Astrocyte (in vitro differentiated cells and primary cell): ENCODE measurements at places on chromosomes 12 and 14. TPM values are rescaled to one million over a fixed set of nuclear protein-coding genes. Genes with fewer than 3 reads are reported as not detected.

GRCh38 chr12:67504026-67504425 lies 144.5 kb upstream of the DYRK2 start:
- no peak for DNase-seq

The APOLD1 gene
- 0.38 and 0.70 TPM in 2 replicates for total RNA-seq

DNA sequence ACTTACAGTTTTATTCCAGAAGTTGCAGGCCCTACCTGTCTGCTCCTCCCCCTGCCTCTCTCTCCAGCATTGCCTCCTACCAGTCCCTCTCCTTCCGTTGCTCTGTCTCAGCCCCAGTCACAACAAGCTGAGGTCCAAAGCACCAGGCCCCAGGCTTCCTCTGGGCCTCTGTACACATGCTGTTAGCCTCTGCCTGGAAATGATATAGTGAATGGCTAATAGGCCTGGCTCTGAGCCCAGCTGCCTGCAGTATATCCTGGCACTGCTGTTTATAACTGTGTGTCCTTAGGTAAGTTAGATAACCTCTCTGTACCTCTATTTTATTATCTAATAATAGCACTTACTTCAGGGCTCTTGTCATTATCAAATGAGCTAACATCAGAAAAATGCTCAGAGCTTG lies 114.9 kb upstream of the PWP1 start:
- peak; percentile 39 for DNase-seq

DNA sequence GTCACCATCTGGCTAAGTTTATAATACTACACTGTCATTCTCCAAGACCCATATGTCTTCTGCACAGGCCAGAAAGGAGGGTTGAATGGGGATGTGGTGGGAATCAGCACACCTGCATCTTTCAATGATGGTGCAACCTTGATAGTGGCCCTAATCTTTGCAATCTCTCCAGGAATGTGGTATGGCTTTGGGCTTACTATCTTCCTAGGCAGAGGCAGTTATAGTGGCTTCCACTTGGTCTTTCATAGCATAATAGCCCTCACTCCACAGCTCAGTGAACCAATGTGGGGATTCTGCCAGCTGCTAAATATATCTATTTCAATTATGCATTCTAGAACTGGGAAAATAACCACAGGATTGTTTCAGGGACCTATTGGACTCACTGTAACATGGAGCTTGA lies 61.8 kb upstream of the ATP2B1 start:
- DNase-seq = peak; percentile 51

The TAS2R7 gene
- not detected in 2 replicates for total RNA-seq

GRCh38 chr12:105888696-105889095 lies 250.1 kb downstream of the NUAK1 start:
- DNase-seq = peak; percentile 93

The ANKRD33 gene
- not detected in 2 replicates for total RNA-seq

- DNase-seq = no peak
These were observed 55.3 kb downstream of the PSMA6 start for GRCh38 chr14:35347323-35348043.

The RSRC2 gene
- 55.6 and 56.3 TPM in 2 replicates for total RNA-seq

DNA sequence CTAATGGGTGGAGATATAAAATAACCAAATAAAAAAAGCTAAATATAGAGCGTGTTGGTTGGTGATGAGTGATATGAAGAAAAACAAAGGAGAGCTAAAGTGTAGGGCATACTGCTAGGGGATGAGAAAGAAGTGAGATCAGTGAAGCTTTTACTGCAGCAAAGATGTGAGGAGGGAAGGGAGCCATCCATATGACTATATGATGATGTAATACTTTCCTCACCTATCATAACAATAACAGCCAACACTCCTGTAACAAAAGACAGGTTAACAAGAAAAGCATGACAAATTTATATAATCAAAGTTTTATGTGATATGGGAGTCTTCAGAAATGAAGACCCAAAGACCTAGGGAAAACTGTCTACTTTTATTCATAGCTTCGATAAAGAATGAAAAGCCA lies 57.4 kb upstream of the LRFN5 start:
- DNase-seq = no peak

- peak; percentile 53 for DNase-seq
These were observed 167.1 kb downstream of the TBX5 start for GRCh38 chr12:114238808-114239207.

DNA sequence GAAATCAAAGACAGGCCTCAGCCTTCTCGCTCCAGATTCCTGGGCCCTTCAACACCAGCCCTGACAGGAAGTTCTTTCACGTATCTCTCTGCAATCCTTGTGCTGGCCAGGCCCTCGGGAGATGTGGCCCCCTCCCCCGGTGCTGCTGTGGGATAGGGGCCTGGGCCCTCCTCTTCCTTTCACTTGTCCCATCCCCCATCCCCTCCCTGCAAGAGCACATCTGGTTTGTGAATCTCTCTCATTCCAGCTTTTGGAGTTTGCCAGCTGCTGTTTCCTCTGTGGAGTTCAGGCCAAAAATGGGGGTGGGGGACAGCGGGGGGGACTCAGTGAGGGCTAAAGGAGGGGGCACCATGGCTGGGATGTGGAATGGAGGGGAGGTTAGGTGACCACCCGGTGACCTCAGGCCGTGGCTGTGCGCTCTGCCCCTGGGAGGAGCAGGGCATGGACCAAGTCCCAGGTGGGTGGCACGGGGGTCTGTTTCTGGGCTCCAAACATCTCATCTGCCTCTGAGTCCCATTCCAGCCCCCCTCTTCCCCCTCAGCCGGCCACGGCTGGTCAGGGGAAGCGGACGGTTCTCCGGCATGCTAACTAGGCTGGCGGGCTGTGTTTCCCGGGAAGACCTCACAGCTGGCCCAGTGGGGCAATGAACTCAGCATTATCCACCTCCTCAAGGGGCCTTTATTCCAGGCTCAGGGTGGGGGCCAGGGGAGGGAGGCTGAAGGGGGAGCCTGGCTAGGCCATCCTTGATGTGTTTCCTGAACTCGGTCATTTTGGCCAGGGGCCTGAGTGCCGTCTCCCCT lies 7.4 kb downstream of the LRP1 start:
- DNase-seq = no peak

DNA sequence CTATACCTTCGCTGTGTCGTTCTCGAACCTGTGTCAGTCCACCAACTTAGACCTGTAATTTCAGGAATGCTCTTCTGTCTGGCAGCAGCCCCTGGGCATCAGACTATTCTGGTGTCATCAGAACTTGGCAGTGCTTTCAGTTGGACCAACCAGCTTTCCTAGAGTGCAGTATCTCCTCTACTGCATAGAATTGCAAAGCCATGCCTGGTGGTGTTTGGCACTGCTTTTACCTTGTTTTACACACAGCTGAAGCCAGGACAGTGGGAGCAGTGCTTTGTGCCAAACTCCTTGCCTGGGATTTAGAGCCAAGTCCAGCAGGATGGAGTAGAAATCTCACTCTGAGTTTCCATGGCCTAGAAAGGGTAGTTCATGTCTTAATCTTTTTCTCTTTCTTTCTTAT lies 1.5 kb downstream of the FLVCR2 start:
- no peak for DNase-seq

DNA sequence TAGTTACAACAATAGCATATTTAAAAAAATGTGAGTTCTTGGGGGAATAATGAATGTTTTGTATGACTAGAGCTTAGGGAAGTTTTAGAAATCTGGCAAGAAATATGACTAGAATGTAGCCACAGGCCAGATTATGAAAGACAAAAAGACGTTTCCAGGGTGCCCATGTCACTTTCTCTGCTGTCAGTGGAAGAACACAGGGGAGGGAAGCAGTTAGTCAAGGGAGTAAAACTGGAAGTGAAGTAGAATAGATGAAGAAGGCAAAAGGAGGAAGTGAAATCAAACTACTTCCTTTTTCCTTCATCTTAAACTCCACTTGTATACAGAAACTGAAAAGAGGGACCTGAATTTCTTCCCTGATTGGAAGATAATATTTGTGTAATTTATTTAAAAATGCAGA lies 81.2 kb upstream of the ATP2B1 start:
- DNase-seq = no peak

DNA sequence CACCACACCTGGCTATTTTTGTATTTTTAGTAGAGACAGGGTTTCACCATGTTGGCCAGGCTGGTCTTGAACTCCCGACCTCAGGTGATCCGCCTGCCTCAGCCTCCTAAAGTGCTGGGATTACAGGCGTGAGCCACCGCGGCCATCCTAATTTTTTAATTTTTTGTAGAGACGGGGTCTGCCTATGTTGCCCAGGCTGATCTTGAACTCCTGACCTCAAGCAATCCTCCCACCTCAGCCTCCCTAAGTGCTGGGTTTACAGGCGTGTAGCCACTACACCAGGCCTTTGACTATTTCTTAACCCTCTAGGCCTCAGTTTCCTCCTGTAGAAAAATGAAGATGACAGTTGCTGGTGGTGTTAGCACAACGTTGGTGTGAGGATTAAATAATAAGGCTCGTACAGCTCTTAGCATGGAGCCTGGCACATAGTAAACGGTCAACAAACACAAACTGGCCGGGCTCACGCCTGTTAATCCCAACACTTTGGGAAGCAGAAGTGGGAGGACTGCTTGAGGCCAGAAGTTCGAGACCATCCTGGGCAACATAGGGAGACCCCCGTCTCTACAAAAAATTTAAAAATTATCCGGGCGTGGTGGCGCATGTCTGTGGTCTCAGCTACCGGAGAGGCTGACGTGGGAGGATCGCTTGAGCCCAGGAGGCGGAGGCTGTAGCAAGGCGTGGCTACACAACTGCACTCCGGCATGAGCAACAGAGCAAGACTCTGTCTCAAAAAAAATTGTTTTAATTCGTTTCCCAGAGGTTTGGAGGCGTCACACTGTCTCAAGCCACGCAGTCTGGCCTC lies 979 bp downstream of the DDX54 start:
- DNase-seq = peak; percentile 76

DNA sequence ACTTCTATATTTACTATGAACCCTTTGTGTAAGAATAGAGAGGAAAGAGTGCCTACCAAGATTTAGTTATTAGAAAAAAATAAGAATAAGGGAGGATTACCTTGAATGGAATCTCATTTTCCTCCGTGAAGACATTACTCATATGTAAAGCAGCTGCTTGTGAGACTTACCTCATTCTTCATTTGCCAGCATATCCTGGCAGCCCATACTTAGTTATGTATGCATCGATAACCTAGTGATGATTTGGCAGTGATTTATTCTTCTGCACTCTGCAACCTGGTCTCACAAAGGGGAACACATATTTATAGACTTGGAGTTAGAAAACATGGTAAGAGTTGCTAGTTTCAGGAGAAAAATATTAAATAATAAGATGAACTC lies 56.8 kb downstream of the LRFN5 start:
- peak; percentile 70 for DNase-seq

DNA sequence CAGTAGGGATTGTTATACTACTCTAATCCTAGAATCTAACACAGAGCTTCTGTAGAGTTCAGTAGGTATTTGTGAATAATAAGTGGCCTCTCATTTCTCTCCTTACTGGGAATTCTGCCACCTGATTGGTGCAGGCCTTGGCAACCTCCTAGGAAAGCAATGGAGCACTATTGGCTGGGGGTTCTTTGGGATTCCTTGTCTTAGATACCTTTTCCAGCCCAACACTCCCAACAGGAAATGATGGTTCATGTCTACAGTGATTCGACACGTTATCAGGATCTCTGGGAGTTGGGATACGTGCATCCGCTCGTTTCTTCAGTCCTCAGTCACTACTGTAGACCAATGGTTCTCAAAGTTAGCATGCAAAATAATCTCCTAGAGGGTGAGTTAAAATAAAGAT lies 67.4 kb downstream of the ELK3 start:
- DNase-seq = no peak

The APOF gene
- not detected in 2 replicates for total RNA-seq

GRCh38 chr12:106744600-106744999 lies 29.9 kb upstream of the RIC8B start:
- DNase-seq = no peak

The POTEM gene
- not detected in 2 replicates for total RNA-seq

- no peak for DNase-seq
These were observed 57.7 kb downstream of the ADGRD1 start for GRCh38 chr12:131011165-131012079.

DNA sequence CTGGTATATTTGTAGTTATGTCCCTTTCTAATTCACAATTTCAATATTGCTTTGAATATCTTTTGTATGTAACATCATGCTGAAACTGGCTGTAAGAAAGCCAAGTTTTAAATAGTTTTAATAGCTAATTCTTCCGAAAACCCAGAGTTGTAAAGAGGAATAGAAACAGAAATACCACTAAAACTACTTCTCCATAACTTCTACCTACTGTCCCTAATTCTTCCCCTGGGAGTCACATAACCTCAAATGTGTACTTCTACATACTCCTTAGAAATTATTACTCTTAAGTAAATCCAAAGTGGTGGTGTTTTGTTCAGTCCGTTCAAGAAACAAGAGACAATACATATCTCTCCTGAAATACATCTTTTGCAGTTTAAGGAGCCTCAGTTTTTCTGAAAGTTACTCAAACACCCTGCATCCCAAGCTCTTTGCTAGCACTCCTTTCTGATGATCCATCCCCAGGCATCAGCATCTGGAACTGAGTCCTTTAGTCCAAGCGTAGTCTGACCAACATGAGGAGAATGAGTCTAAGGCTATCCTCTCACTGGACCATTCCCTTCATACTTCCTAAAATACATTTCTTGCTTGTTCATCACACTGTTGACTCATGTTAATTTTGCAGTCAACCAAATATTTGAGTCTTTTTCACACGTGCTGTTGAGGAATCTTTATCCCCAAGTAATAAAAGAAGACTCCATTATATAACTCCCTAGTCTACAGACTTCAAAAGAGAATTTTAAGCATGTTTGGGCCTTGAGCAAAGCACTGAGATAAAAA lies 214.3 kb upstream of the NUDT4 start:
- DNase-seq = peak; percentile 85

GRCh38 chr12:47779943-47780504 lies 7.0 kb downstream of the SLC48A1 start:
- no peak for DNase-seq

- no peak for DNase-seq
These were observed 24.5 kb downstream of the GPRC5D start for GRCh38 chr12:12927211-12928079.

- no peak for DNase-seq
These were observed 42.6 kb downstream of the KRT80 start for GRCh38 chr12:52149182-52149641.

The KRT78 gene
- total RNA-seq = not detected in 2 replicates

The CLEC1B gene
- not detected in 2 replicates for total RNA-seq

The ZNF219 gene
- 24.2 and 31.9 TPM in 2 replicates for total RNA-seq

DNA sequence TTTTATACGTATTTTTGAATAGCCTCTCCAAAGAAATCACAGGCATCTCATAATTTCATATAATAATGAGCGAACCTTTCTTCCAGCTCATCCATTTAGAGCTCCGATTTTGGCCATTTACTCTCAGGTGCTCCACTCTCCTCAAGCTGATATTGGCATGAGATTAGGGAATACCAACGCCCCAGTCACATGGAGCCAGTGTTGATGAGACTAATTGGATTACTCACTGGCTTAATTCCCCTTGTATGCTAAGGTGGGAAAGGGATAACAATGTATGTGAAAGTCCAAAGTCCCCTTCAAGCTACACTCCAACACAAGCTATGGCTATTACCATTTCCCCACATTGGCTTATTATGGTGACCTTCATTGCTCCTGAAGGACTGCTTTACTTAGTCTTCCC lies 76.6 kb upstream of the NAV3 start:
- no peak for DNase-seq
